T-cell (primary cell): ENCODE measurements at places on chromosomes 12 and 14. TPM values are rescaled to one million over a fixed set of nuclear protein-coding genes. Genes with fewer than 3 reads are reported as not detected.
A peak's percentile ranks its signal among the peaks of the same experiment; 100 is the strongest.

DNA sequence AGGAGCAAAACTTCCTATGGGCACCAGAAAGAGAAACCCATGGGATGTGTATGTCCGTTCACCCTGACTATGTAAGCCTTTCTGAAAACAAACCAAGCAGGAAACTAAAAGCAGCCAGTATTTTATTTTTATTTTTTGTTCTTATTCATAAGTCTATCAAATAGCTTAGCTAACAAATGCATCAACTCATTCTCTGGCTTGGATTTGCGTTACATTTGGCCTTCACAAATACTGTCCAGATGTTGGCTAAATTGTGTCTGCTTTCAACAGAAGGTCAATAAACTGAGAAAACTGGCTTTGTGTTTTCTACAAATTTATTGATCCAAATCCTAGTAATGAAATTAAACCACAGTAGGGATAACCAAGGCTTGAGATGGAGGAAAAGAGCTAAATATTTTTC, 379.0 kb downstream of the NOVA1 start:
- DNase-seq: no peak

GRCh38 chr12:49264466-49264872, 413 bp upstream of the TUBA1C start:
- peak; percentile 19 for DNase-seq

DNA sequence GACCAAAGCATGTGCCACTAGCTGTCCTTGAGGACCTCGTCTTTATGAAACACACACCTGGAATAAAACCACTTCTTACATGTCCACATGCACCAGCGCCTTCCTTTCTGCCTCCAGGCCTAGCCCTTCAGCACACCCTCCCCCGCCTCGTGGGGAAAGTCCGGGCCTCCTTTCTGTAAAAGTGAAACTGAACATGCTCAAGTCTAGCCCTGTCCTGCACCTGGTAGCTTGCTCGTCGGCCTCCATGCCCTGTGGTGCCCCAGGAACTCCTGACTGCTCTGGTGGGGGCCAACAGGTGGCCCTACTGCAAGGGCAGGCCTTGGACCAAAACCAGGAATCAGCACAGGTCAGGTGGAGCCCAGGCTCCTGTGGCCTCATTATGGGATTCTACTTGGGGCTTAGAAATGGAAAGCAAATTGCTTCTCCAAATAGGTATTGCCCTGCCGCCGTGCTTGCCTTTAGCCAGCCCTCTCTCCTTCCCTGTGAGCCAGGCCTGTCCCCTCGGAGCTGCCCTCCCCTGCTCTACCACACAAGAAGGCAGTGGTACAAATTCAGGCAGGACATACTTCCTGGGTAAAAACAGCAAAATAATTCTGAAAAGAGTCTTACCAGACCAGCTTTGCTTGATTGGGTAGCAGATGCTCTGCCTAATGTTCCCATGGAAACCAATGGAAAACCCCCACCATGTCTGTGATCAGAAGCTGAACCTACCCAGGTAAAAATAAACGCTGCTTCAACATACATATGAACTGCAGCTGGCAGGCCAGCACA, 43.5 kb downstream of the ERH start:
- DNase-seq: peak; percentile 20

Gene RTL1
- not detected for total RNA-seq
